ENCODE measurements at places on chromosomes 7 and 10.

DNA sequence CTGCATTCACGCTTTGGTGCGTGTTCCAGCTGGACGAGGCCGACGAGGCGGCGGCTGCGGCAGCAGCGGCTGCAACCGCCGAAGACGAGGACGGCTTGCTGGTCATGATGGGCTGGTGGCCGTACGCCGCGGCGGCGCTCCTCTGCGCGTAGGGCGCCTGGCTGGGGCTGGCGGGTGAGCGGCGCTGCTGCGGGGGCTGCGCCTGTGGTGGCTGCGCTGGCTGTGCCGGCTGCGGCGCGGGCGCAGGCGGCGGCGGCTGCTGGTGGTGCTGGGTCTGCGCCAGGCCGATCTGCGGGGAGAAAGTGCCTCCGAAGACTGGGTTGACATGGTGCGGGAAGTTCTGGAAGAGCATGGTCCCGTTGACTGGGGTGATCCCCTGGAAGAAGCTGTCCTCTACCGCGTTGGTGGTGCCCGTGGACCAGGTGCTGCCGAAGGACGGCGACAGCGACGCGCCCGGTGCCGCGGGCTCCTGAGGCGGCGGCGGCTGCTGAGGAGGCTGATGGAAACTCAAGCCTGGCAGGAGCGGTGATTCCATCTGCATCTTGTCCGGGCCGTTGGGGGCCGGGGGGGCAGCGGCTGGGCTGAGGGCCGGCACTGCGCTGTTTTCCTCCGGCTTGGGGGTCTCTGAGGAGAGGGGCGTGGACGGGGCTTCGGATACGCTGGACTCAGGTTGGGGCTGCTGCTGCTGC lies 51.1 kb downstream of the CPEB3 start:
- no peak for DNase-seq

- no peak for DNase-seq
These were observed 406.3 kb downstream of the GALNT17 start for GRCh38 chr7:71538210-71538609.

GRCh38 chr7:114081606-114082425 lies 163.0 kb upstream of the PPP1R3A start:
- no peak for DNase-seq

GRCh38 chr10:78740976-78741915 lies 327.5 kb upstream of the ZMIZ1 start:
- no peak for DNase-seq

DNA sequence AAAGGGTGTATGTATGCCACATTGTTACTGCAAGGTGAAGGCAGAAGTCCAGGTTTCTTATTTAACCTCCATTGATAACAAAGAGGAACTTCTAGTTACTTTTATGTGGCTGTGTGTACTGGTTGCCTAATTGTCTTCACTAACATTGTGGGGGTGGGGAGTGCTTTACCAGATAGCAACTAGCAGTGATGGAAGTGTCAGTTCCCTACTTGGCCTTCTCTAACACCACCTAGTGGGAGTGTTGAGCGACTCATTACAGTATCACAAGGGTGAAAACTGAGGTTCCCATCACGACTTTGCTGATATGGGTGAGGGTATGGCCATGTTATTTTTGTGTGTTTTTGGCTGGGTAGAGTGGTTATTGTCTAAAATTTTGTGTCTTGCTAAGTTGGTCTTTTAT lies 274.4 kb downstream of the THSD7A start:
- no peak for DNase-seq

DNA sequence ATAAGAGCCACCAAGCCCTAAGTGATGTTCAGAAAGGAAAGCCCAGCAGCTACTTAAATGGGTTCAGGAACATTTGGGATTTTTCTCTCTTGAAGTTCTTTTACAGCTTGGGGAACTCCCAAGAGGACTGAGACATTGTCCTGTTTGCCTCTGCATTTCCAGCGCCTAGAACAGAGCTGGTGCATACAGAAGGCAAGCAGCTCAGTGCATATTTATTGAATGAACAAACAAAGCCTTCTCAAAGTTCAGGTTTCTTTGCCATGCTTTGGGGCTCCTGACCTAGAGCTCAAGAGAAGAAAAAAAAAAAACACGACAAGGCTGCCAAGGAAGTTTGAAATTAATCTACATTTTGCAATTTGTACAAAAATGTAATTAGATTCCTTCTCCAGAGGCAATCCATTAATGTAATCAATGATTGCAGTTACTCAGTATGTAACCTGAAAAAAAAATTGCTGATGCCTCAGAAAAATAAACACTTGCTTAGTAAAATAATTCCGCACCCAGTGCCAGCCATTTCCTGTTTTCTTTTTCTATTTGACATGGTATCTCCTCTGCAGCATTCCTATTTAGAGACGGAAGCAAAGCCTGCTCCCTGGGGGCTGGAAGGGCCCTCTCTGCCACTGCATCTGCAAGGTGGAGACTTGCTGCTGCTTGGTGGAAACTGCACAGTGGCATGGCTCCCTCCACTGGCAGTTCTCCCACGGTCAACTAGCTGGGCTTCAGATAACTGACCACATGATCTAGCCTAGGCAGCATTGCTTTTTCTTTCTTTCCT lies 157.3 kb downstream of the TMEM178B start:
- DNase-seq, result no peak

DNA sequence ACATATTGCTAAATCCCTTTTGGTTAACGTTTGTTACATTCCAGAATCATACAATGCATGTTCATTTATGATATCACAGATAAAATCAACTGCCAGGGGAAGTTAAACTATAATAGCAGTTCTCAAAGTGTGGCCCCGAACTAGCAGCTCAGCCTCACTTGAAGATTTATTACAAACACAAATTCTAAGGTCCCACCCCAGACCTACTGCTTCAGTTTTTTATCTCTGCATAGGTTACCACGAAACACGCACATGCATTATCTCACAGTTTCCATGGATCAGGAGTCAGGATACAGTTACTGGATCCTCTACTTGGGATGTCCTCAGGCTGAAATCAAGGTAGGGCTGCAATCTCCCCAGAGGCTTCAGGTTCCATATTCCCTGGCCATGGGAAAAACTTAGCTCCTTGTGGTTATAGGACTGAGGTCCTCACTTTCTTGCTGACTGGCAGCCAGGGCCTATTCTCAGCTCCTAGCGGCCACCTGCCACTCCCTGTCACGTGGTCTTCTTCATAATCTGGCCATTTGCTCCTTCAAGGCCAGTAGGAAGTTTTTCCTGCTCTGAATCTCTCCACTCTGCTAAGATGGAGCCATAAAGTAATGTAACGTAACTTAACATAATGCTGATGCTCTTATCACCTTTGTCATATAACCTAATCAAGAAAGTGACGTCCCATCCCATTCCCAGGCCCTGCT lies 50.5 kb upstream of the YAE1 start:
- DNase-seq, result no peak

- DNase-seq, result no peak
These were observed 473.1 kb downstream of the KIF20B start for GRCh38 chr10:90174531-90174930.

DNA sequence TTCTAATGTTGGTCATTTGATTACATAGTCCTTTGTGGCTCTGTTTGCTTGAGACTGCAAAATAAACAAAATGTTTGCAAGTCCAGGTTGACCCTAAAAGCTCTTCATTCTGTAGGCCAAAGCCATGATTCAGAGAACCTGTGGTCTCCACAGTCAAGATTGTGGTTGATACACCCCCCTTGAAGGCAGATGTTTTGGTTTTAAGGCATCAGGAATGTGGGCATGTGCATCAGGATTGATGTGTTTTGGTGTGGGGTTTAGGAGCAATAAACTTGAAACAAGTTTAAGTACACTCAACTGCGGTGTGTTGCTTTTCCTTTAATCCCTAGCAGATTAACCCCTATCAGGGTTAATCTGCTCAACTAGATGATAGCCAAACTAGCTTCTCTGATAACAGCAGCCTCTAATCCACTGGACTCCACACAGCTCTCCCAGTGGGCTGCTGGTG lies 379.1 kb upstream of the GALNT17 start:
- no peak for DNase-seq

DNA sequence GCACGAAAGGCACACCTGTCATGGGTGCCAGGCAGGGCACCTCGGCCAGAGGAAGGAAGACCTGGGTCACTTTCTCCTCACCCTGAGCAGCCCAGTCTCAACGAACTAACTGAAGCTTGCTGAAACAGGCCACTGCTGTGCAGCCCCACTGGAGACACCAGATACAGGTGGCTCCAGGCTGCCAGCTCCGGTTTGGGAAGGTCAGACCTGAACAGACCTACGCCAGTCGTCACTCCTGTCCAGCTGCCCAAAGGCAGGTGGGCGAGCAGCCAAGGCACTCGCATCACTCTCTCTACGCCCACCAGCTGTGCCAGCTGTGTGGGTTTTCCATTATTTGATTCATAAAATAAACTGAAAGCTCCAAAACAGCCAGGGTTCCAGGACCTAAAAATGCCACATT lies 256.1 kb downstream of the ZMYND11 start:
- DNase-seq, result no peak
